MV-4-11 (cell line): ENCODE measurements at places on chromosomes 16 and 17.

- no peak for DNase-seq
Observed at GRCh38 chr17:82831818-82832200, 8.0 kb downstream of the ZNF750 start.

DNA sequence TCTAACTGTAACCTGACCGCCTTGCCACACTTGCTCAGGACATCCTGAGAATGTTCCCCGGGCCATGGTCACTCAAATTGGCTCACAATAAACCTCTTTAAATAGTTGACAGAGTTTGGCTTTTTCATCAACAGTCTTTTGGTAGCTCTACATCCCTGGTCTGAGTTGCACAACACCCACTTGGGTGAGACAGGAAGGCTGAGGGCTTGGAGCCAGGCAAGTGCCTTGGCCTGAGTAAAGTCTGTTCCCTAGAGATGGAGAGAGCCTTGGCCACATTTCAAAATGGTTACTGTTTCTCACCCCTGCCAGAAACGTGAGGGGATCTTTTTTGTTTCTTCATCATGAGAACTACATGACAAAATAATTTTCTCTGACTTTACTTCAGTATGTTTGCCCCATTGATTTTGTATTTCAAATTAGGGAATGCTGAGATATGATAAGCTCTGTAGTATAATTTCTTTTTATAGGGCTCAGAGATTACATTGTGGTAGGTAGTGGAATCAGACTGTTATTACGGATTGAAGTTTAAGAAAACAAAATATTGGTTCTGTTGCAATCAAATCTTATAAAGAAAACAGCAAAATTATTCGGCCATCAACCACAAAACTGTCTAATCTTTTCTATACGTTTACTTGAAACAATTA, 53.9 kb upstream of the NETO2 start:
- DNase-seq = no peak

DNA sequence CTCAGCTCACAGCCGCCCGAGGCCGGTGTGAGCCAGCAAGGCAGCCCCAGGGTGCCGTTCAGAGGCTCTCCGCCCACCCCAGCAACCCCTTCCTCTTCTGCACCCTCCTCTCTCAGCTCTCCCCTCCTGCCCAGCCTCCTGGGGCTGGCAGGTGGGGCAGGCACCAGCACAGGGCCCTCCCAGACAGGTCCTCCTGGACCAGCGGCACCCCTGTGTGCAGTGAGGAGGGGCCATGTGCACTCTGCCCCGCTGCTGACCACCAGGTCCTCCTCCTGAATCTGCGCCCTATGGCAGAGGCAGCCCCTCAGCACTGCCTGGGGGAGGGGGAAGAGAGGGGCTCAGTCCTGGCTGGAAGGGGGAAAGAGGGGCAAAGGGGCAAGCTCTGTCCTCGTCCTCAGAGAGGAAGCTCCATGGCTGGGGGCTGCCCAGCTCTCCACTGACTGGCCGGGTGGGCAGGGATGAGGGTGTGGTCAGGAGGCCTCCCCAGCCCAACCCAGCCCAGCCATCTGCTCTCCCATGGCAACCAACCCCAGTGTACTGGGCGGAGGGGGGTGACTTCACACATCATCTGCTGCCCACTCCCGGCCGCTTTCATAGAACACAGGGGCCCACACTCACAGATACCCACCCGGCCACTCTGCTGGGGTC, 5.4 kb upstream of the BCAR1 start:
- DNase-seq = no peak

DNA sequence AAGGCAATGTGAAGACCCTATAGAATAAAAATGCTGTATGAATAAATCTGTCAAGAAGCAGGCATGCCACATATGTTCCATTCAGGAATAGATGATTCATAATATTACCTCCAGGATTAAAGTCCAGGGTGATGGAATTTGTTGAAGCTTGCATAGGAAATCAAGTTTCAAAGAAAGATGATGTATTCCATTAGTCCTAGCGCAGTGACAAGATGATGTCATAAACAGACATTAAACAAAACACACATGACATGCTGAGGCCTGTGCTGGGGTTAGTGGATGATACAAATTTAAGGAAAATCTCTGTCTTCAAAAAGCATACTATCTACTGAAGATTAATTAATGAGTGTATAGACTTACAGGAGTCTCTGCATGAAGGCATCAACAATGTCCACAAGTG, 1025.2 kb downstream of the CDH11 start:
- DNase-seq = no peak

GRCh38 chr17:3657874-3658783, 10.2 kb downstream of the TAX1BP3 start:
- peak; percentile 63 for DNase-seq

GRCh38 chr16:565419-566330, 1.1 kb upstream of the NHLRC4 start:
- DNase-seq = no peak

- DNase-seq = no peak
Observed at GRCh38 chr17:56995766-56996165, 17.8 kb downstream of the SCPEP1 start.

DNA sequence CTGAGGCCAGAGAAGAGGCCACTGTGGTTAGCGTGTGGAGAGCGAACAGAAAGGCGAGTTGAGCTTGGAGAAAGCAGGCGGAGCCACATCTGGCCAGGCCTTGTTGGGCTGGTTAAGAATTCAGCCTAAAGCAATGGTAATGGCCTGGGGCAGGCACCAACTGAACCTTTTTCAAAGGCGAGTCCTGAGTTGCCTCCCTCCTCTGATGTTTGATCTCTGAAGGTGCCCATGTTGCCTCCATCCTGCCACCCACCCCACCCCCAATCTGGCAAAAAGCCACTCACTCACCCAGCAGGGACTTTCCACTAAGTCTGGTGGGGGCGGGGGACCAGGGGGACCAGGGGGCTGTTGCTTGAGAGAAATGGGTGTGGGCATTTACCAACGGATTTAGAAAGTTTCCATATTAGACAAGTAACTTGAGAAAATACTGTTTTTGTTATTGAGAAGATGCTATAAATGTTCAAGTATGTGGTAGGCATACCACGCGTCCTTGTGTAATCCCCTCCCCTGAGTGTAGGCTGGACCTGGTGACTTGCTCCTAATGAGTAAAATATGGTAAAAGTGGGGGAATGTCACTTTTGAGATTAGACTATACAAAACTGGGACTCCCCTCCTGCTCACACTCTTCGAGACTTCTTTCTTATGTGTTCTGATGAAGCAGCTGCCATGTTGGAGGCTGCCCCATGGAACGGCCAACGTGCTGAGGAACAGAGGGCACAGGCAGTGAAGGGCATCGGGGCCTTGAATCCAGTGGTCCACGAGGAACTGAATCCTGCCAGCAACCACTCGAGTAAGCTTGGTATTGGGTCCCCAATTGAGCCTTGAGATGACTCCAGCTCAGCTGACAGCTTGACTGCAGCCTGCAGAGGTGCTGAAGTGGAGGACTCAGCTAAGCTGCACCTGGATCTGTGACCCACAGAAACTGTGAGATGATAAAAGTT, 29.9 kb upstream of the TNS4 start:
- no peak for DNase-seq

GRCh38 chr16:27154705-27155521, 48.4 kb upstream of the KDM8 start:
- DNase-seq = peak; percentile 4

GRCh38 chr16:12794486-12795387, 8.9 kb downstream of the CPPED1 start:
- DNase-seq = no peak

DNA sequence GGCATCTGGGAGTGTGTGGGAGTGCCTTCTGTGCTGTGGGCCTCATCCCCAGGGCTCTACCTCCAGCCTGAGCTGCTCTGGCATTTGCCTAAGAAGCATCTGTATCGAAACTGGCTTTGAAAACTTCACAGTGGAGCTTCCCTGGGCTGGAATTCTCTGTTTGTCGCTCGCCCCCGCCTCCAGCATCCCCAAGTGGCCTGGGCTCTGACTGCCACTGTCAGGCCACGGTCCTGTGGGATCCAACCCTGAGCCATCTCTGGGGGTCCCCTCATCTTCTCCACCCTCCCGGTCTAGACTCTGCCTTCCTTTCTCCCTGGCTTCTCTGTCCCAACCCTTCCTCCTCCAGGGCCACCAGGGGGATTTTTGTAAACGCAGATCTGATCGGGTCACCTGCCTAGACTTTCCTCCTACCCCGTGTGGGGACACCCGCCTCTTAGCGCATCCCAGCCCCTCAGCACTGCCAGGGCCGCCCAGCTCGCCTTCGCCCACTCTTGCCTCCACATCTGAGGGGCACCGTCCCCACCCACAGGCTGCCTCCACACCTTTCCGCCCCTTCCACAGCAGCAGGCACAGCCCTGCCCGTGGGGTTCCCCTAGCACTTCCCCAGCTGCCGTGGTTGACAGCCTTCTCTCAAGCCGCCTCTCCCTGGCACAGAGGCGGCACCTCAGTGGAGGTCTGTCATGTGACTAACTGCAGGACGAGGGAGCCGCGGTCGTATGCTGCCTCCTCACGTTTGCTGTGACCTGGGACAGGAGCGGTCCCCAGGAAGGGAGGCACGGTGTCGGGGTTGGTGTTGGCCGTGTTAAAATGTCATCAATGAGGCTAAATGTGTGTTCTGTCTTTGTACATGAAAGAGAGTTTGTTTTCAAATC, 12.0 kb downstream of the TBC1D24 start:
- no peak for DNase-seq

GRCh38 chr17:62902531-62903220, 63.4 kb upstream of the TANC2 start:
- no peak for DNase-seq

DNA sequence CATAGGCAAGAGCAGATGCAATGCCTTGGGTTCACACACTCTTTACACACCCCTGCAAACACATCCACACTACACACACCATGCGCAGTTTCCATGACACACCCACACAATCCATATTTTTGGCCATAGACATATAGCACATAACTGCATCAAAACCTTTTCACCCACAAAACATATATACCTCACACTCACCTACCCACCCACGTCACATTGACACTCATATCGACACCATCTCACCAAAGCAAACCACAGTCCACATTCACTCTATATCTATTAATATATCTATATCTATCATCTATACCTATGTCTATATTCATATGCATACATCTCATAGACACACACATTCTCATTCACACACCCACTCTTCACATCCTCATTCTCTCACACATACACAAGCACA, 246.9 kb downstream of the SHISA9 start:
- DNase-seq = no peak

DNA sequence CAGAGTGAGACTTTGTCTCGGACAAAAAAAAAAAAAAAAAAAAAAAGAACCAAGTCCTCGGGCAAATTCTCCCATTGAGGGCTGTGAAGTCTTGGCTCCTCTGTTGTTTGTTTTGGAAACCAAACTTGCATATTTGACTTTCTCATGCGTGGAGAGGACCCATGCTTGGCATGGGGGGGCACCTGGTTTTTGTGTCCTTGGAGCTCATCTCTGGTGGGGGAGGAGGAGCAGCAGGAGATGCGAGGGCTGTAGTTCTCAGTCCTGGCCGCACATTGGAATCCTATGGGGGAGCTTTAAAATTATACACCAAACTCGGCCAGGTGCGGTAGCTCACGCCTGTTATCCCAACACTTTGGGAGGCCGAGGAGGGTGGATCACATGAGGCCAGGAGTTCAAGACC, 74.5 kb downstream of the ABCC6 start:
- DNase-seq = no peak

- no peak for DNase-seq
Observed at GRCh38 chr16:50659806-50660205, 21.3 kb downstream of the SNX20 start.

- DNase-seq = peak; percentile 73
Observed at GRCh38 chr17:75271233-75271954, 363 bp upstream of the MIF4GD start.

DNA sequence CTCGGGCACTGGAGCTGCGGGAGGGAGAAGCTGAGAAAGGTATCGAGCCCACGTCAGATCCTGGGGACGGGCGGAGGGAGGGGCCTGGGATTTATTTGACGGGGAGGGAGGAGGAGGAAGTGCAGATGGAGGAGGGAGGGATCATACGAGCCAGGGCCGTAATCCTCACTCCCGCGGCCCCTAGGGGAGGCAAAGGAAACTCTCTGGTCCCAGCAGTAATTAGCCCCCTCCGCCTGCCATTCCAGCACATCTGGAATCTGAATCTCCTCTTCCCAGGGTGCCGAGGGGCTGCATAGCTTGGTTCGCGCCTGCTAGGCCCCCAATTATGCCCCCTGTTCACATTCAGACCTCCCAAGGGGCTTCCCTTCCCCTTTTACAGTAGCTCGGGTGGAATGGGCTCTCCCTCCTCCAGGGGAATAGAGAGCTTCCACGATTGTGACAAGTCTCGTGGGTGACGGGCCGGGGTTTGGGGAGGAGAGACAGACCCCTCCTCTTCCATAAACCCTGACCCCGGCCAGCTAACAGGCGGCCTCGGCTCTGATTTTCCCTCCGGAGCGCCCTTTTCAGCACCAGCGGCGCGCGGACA, at the start of gene SEZ6L2:
Gene SEZ6L2, minus strand, starts transcription at position 35 of the 586 bp plus-strand sequence. CDS start 531 bp downstream, outside the sequence.
- peak; percentile 88 for DNase-seq

GRCh38 chr16:23594186-23594585, 1.9 kb downstream of the NDUFAB1 start:
- DNase-seq = no peak

- no peak for DNase-seq
Observed at GRCh38 chr17:74119965-74120364, 83.5 kb upstream of the RPL38 start.

- no peak for DNase-seq
Observed at GRCh38 chr16:87305505-87306391, 11.4 kb downstream of the C16orf95 start.

DNA sequence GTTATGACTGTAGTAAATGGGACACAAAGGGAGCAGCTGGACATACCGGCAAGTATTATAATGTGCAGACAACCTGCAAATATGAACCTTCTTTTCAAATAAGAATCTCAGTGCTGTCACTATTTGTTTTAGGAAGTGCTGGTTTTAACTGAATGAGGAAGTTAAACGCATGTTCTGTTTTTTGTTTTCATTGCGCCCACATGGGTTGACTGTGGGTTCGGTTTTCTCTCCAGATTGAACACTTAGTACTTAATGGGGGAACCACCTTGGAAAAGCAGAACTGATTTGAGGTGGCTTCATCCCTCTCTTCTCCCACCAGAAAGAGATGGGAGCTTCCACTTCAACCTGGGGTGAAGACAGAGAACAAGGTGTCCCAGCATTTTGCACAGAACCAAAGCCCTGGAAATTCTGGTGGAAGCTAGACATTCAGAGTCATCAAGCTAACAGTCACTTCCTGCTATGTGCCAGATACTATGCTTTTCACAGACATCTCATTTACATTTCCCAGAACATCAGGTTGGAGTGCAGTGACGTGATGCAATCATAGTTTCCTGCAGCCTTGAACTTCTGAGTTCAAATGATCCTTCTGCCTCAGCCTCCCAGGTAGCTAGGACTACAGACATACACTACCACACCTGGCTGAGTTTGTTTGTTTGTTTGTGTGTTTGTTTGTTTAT, 149.8 kb downstream of the CDH13 start:
- DNase-seq = peak; percentile 68

DNA sequence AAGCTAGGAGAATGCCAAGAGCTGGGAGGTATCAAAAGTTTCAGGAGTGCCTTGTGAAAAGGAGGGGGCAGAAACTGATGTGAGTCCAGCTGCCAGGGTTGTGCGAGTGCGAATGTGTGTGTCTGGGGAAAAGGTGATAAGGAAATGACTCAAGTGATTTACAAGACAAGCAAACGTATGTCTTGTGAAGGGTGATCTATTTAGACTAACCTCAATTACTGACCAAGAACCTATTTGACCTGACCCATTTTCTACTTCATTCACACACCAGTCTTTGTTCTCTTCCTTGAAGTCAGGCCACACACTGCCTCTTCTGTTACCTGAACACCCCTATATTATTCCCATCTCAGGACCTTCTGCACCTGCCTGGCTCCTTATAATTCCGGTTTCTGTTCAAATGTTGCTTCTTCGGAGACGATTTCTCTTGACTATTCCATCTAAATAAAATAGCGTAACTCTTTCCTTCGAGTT, 1.0 kb downstream of the GDE1 start:
- no peak for DNase-seq
